ENCODE measurements at places on chromosomes 3 and 15.

DNA sequence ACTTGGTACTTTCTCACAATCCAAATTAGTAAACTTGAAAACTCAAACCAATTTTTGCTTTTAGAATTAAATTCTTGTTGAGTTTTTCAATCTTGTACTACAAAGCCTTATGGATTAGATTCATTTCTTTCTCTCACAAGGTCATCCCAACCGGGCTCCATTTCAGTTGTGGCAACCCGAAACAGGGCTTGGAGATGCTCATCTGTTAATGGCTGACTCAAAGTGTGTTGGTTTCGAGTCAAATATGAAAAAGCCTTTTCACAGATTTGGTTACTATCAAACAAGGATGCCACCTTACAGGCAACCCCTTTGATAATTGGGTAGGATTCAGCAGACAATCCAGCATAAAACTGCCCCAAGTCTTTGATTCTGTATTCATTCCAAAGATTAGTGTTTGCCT, 1.8 kb downstream of the EPM2AIP1 start:
- no peak for DNase-seq

DNA sequence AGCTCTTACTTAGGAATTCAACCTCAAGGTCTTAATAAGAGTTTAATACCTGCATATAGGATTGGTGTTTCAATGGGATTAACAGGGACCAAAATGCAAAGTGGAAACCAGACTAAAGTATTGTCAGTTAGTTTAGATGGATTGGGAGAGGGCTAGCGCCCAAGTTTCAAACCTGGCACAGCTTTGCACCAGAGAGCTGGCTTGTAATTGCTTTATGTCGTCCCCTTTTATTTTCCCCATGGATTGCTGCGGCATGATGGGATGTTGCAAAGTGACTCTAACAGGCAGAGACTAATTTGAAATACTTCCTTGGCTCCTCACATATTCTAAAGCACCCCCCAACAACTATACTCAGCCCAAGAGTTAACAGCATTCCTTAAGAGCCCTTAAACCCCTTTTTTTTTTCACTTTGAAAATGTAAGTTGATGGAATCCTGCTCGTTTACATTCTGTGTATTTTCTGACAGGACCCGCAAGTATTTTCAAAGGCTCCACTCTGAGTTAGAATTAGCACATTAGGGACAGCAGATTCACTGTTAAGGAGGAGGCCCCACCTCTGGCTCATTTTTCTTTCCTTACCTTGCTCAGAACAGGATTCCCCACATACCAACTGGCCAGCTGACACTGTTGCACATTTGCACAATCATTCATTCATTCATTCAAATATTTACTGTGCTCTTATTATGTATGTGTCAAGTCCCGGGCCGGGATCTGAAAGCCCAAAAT, 214.2 kb downstream of the ERC2 start:
- no peak for DNase-seq

DNA sequence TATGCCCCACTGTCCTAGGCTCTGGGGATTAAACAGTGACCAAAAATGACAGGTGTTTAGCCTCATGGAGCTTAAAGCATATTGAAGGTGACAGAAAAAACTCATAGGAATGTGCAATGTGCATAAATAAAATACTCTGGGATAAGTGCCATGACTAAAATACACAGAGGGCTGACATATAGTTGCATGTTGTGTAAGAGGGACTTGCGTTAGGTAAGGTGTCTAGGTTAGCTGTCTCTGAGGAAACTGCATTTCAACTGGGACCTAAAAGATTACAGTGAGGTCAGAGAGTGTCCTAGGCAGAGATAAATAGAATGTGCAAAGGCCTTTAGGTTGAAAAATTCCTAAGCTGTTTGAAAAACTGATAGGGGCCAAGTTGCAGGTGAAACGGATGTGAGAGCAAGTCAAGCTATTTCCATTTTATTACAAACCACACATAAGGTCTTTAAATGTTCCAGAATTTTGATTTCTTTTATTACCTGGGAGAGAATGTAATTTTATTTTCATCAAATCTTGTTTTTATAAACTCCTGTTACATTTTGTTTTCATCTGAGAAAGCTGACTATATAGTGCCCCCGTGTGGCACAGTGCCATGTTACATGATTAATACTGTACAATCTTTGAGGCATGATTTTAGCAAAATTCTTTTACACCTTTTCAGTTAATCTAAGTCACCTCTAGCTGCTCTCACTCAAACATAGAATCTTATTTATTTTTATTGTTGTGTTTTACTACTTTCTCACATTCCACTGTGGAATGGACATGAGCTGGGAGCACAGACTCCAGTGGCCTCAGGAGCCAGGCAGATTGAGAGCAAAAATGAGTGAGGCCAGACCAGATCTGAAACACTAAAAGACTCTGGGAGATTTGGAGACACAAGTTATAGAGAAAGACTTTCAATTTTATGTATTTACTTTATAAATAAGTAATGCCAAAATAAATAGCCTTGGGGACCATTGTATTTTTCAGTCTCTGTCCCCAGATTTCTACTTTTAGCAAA, 259.6 kb upstream of the ZNF717 start:
- no peak for DNase-seq

GRCh38 chr3:64716110-64716710, 28.4 kb upstream of the ADAMTS9 start:
- DNase-seq, result no peak

DNA sequence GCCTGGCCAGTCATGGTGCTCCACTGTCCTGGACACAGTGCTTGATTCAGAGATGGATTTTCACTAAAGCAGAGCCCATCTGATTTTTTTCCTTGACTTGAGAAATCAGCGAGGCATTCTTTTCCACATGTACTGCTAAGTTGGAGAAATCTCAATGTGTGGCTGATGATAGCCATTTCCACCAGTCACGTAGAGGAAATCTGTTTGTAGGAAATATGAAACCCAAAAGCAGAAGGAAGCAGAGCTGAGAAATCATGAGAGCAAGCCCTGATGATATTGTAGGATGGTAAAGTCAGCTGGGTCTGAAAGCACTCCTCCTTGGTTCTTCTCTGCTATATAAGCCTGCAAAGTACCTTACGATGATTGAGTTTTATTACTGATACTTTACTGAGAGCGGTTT, 1233.4 kb downstream of the ROBO2 start:
- no peak for DNase-seq

GRCh38 chr3:23474580-23475357, 271.6 kb downstream of the UBE2E2 start:
- no peak for DNase-seq

- DNase-seq, result no peak
Measured at GRCh38 chr15:83993591-83993990, 242.0 kb upstream of the GOLGA6L4 start.

GRCh38 chr15:36958606-36959005, 141.7 kb downstream of the MEIS2 start:
- DNase-seq, result no peak
